ENCODE measurements at places on chromosomes 11 and 22.

- DNase-seq = no peak
These were observed 19.9 kb upstream of the MUC5B start for GRCh38 chr11:1202776-1203504.

- no peak for DNase-seq
These were observed 521 bp upstream of the PTS start for GRCh38 chr11:112225753-112226061.

- DNase-seq = no peak
These were observed 56.0 kb downstream of the JAM3 start for GRCh38 chr11:134124660-134125451.

DNA sequence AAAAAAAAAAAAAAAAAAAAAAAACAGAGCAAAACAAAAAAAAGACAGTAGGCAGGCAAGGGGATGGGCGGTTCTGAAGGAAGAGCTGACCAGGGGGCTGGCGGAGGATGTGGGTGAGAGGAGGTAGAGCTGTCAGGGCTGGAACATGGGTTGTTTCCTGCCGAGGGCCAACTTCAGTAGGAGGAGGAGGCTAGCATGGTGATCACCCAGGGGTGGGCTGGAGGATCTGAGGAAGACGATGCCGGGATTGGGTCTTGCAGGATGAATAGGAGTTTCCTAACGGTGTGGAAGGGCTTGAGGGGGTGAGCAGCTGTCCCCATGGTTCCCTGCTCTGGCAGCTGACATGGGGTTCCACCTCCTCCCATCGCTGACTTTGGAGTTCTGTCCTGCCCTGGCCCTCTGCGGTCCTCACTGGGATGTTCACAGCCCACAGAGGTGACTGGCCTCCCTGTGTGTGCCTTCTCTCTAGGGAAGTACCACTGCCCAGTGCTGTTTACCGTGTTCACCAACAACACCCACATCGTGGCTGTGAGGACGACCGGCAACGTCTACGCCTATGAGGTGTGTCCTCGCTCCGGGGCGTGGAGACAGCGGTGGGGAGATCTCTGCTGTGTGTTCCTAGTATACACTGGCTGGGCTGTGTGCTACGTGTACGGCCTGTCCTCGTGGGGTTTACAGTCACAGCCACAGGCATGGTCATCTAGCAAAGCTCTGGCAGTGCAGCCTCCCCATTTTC, 15.2 kb downstream of the PPIL2 start:
- no peak for DNase-seq

- DNase-seq = no peak
These were observed 66.5 kb upstream of the TOP3B start for GRCh38 chr22:22048981-22049531.

DNA sequence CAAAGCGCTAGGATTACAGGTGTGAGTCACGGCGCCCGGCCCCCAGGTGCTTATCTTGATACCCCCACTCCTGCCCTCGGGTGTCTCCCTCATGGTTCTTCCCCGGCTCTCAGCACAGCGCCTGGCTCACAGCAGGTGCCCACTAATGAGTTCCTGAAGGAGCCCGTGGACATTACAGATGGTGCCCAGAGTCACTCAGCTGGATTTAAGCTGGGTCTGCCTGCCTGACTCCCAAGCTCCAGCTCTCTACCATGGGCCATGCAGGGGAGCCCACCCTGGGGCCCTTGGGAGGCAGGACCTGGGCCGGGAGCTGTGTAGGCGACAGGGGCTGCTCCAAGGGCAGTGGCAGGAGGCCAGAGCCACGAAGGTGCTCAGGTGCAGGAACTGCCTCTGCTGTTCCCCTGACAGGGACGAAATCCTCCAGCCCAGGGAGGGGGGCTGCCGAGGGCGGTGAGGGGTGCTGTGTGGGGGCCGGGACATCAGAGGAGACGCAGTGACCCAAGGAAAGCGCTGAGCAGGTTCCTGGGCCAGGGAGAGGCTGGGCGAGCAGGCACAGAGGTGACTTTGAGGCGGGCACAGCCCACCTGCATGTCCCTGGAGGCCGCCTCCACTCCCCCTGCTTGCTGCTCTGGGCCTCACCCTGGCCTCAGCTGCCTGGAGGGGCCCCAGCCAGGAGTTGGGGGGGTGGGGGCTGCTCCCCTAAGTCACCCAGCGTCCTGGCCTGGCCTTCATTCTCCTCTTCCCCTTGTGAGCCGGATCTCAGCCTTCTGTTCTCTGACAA, 14.6 kb upstream of the FLRT1 start:
- DNase-seq = no peak

DNA sequence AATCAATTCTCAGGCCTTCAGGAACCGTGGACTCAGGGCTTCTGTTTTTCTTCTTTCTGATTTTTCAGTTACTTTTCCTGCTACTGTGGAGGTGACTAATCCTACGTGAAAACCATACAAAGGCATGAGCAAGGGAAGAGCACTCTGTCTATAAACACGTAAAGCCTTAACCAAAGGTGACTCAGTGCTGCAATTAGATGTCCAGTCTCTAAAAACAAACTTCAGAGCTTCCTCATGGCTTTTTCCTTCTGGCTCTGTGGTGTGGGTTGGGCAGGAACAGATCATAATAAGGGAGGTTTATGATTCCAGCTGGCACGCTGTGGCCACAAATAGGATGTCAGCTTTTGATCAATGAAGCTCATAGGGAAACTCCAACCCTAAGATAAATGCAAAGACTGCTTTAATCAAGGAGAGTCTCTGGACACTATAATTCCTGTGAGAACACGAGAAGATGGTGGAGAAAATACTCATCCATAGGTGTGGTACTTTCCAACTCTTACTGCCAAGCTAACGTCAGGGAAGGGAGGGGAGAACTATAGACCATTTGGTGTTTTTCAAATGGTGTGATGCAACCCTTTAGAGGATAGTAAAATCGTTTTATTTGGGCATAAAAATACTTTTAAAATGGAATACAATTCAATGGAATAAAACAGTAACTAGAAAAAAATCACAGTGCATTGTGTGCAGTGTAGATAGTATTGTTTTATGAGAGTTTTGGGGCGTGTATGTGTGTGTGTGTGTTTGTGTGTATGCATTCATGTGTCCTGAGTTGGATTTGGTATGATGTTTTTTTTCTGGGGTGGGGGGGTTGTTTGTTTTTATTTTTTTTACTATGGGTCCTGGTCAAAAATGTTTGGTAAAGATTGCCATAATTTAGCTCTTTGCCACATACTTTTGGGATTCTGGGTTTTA, at the start of gene NXPE2:
NXPE2 (plus strand) TSS at position 403 of the 912 bp plus-strand sequence; CDS start at position 452, 49 bp downstream.
- no peak for DNase-seq

GRCh38 chr22:18067548-18068341, 10.0 kb upstream of the PEX26 start:
- DNase-seq = no peak

DNA sequence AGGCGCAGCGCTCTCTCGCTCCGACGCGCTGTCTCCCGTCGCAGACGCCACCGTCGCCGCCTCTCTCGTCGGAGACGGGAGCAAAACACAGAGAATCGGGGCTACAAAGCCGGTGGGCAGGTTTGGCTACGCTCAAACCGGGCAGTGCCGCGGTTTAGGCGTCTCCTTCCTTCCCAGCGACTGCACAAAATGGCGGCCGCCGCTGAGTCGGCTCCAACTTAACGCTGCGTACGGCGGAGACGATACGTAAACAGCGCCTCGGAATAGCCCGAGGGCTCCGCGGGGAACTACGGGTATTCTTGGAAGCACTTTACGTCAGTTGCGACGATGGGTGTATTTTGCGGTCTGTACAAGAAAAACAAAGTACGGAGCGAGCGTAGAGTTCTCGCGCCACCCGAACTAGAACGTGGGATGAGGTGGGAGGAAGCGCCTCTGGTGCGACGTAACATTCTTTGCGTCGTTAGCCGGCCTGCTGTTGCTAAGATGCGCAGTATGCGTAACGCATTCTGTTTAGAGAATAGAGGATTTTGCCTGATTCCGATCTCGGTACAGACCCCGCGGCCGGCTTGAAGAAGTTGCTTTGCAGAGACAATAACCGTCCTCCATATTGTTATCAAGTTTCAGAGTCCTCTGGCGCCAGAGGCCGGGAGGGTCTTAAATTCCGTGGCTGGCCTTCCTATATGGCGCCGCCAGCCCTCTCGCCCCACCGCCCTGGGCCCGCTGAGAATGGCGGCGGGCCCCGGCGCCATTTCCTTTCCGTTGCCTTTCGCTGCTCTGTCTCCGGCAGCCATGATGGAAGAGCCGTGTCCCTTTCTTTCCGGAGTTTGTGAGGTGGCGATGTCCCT, at the start of gene DDX17:
DDX17 (minus strand) TSS at position 194 of the 845 bp plus-strand sequence.
- peak; percentile 87 for DNase-seq

DNA sequence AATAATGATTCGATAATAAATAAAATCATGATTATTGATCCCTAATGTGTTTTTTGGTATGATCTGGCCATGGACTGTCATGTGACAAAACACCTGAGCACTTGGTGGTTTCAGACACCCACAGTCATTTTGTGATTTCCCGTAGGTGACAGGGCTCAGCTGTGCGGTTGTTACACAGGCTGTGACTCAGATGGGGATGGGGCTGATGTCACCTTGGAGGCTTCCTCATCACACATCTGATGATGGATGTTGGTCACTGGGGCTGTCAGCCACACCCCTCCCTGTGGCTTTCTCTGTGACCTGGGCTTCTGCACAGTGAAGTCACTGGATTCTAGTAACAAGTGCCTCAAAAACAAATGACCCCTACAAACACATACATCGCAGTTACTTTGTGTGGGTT, 995.1 kb downstream of the BRD1 start:
- DNase-seq = no peak

- no peak for DNase-seq
These were observed 214.6 kb downstream of the NTM start for GRCh38 chr11:131584785-131585592.

DNA sequence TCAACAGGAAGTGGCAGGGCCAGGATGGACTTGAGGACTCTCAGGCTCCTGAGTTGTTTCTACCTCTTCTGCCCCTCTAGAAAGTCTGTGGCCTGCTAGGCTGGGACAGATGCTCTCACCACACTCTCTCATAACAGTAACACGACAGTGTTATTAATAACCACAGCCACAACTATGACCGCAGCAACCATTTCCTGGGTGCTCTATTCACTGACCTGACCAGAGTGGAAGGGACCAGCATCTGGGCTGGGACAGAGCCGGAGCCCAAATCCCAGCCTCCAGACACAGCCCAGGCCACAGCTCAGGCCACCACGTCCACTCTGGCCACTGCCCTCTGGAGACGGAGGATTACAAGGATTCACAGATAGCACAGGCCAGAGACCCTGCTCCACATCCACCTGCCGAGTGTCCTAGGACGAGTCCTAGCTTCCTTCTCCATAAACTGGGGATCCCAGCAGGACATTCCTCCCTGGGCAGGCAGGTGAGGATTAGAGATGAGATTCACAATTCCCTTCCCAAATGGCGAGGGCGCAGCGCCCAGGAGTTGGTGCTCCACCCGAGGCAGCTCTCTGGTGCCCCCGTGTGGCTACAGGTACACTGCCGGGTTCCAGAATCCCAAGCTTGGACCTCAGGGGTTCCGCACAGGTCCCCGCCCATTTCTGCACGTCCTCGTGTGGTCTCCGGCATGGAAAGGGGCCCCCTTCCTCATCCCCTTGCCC, 7.1 kb downstream of the PNPLA5 start:
- DNase-seq = peak; percentile 43

GRCh38 chr11:125588505-125588904, 4.1 kb upstream of the STT3A start:
- DNase-seq = no peak

DNA sequence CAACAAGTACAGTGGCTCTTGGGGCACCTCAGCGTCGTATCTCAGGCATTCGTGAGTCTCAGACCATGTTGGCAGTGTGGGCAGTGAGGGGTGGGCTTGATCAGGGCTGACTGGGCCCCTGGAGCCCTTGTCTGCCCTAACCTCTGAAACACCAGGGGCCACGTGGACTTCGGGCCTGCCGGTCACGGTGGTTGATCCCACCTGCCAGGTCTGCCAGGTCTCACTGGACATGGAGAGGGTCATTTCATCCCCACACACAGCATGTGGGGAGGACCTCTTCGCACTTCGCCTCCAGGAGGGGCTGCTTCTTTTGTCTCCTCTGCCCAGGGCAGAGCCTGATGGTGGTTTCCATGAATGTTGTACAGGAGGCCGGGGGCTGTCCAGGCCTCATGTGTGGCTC, 77.1 kb downstream of the MPPED1 start:
- no peak for DNase-seq

- DNase-seq = no peak
These were observed 684.7 kb downstream of the TBC1D22A start for GRCh38 chr22:47446821-47447810.

GRCh38 chr11:19410032-19410431, 169.3 kb upstream of the E2F8 start:
- DNase-seq = no peak

DNA sequence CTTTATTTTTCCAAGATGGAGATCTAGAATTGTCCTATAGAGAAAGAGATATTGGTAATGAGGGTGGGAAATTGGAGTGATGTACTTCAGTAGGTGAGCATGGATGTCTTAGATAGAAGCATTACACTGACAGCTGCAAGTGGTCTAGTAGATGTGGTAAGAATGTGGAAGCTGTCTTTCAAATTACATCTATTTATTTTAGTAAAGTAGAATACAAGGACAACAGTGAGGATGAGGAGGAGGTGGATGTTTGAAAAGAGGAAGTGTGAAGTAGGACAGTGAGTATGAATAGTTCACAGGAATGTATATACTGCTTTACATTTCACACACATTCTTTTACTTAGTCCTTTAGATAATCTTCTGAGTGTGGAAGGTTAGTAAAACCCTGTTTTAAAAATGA, 64.2 kb downstream of the HIPK3 start:
- no peak for DNase-seq

DNA sequence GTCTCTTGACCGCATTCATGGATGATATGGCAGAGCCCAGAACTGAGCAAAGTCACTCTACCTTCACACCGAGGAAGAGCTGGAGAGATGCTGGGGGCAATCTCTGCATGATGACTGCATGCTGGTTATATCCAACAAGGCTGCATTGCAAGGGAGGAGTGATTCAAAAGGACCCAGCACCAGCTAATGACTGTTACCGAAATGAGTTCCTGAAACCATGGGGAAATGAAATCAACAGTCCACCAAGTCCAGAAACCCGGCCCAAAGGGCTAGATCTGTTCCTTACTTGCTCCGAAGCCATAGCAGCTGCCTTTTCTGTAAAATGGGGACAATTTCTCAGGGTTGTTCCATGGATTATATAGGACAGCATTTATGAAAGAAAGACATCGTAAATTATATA, 1.2 kb upstream of the SMIM35 start:
- no peak for DNase-seq

- DNase-seq = no peak
These were observed 124.2 kb downstream of the MIAT start for GRCh38 chr22:26781596-26781995.

DNA sequence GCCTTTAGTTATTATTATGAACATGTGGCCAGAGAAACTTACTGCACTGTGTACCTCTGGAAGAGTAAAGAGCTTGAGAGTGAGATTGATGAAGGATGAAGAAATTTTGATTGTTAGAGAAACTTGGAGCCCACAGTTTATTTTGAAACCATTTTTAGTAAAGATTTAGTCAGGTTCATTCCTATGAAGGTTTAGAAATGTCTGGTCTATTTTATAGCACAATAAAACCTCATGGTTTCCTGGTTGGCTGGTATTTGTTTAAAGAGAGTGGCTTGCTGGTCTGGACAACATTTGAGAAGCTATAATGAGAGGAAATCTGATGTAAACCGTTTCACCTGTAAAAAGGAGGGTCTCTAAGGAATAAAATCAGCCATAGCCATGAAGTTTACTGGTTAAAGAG, 8.8 kb upstream of the PDE3B start:
- DNase-seq = no peak

- no peak for DNase-seq
These were observed 58.4 kb downstream of the NTM start for GRCh38 chr11:131428853-131429252.

GRCh38 chr11:74055938-74056337, 47.1 kb upstream of the UCP3 start:
- DNase-seq = no peak

GRCh38 chr11:126871792-126872191, 128.8 kb downstream of the KIRREL3 start:
- no peak for DNase-seq

GRCh38 chr11:46240371-46240770, 37.1 kb upstream of the CREB3L1 start:
- DNase-seq = no peak
